ENCODE measurements at places on chromosomes 3 and 15. TPM values are rescaled to one million over a fixed set of nuclear protein-coding genes. Genes with fewer than 3 reads are reported as not detected.

GRCh38 chr3:98519351-98519750 lies 3.4 kb downstream of the CLDND1 start:
- DNase-seq: no peak

DNA sequence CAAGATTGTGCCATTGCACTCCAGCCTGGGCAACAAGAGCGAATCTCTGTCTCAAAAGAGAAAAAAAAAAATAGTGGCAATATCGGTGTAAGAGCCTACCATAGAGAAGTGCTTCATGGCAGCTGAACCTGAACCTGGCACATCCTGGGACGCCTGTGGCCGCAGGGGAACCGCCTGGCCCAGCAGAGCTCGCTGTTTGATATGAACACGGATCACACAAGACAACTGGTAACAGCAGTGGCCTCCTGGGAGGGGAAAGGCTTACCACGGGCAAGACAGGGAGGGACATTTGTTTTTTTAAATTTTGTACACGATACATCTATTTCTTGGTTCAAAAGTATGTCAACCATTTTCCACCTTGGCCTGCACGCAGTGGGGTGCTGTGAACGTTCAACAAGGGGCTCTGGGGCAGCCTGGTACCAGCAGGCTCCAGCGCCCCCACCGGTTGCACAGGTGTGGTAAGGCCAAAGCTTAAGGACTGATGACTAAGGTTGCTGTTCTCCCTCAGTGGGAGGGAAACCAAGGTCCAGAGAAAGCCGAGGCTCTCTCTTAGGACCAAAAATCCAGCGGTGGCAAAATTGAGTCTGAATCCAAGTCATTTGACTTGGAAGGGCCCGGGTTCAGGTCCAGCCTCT lies 21.7 kb upstream of the EPHB3 start:
- DNase-seq: no peak

DNA sequence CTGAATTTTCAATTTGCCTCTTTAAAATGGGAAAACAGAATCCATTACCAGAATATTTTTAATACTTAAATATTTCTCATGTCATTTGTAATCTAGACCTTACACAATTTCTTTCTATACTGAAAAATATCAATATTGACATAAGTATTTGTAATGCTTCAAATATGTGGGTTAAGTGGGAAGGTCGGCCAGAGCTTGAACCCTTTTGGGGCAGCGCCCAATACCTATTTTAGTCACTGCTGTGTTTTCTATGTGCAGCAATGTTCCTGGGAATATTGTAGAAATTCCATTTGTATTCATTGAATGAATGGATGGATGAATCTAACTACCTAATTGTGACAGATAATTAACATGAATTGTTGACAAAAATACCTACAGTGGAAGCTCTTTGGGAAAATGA lies 459.7 kb upstream of the ZNF717 start:
- DNase-seq: no peak

DNA sequence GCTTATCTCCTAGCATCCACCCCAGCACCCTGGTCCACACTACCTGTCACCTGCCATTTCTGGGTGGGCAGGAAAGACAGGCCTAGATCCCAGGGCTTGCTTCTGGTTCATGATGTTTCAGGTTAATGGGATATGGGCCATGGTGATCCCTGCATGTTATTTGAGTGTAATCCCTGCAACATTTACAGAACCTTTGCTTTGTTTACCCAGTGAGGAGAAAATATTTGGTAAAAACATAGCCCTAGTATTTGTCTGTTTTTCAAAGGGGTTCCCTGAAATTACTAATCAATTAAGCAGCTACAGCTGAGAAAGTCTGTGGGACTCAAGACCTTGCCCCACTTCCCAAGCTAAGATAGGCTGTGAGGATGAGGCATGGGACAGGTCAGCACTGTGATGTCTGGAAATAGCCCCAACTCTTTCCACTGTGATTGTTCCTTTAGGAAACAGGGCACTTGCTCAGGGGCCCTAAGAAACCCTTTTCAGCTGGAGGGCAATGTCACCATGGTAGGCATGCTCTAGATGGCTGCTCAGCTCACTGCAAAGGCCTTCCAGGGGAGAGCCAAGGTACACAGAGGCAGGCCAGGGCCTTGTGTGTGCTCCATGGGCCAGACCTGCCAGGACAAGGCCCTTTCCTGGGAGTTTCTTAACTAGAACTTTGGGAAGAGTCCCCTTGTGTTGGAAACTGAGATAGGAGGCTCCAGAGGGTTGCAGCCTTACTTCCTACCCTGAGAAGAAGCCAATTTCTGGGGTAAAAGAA lies 11.1 kb downstream of the TRANK1 start:
- no peak for DNase-seq

DNA sequence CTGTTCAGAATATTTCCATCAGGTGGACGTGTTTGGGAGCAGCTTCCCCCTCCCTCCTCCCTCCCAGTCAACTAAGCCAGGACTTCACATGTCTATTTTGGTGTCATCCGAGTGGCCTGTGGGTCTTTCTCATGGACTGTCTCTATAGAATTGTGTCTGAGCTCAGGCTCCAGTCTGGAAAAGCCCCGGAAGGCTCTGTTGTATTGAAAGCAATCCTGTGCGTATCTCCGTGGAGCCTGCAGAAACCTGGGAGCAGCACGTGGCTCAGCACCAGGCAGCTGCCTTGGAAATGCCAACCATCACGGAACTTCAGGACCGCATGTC lies 25.2 kb downstream of the COLQ start:
- DNase-seq: no peak

The LDHAL6B gene
- polyA plus RNA-seq: not detected
